Nucleus accumbens (tissue), 56 donors: ENCODE measurements at places on chromosomes 3 and 15.
A peak's percentile ranks its signal among the peaks of the same experiment; 100 is the strongest.

DNA sequence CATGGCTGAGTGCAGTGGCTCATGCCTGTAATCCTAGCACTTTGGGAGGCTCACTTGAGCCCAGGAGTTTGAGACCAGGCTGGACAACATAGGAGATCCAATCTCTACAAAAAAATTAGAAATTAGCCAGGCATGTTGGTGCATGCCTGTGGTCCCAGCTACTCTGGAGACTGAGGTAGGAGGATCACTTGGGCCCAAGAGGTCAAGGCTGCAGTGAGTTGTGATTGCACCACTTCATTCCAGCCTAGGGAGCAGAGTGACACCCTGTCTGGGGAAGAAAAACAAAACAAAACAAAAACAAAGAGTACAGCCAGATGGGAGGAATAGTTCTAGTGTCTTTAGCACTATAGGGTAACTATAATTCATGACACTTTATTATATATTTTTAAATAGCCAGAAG lies 26.2 kb upstream of the COMMD4 start:
- no peak for DNase-seq

DNA sequence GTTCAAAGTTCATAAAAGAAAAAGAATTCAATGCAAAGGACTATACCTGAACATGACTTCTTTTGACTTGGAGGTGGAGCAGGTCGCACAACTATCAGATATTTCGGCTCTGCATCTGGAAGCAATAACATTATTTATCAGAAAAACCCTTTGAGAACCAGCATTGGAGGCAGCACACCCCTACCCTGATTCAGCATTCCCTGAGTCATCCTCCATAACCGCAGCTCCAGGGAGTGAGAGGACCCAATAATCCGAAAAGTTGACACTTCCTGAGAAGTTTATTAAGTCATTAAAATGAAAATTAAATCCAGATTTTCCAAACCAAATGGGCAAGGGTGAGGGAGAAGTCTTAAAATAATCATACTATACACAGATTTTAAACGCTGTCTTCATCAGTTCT lies 90.6 kb downstream of the ABI3BP start:
- DNase-seq = no peak

GRCh38 chr15:55661428-55661827 lies 73.3 kb upstream of the PYGO1 start:
- no peak for DNase-seq

DNA sequence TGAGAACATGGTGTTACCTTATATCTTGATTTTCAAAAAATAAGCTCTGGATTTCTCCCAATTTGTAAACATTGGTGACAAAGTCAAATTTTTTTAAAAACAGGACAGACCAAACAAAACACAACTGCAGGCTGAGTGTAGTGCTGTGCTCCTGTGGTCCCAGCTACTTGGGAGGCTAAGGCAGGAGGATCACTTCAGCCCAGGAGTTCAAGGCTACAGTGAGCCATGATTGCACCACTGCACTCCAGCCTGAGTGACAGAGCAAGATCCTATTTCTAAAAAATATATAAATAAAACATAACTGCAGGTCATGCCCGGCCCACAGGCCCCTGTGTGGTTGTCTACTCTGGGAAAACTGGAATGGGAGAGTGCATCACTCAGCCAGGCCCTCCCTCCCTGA lies 4.0 kb upstream of the ZXDC start:
- no peak for DNase-seq

DNA sequence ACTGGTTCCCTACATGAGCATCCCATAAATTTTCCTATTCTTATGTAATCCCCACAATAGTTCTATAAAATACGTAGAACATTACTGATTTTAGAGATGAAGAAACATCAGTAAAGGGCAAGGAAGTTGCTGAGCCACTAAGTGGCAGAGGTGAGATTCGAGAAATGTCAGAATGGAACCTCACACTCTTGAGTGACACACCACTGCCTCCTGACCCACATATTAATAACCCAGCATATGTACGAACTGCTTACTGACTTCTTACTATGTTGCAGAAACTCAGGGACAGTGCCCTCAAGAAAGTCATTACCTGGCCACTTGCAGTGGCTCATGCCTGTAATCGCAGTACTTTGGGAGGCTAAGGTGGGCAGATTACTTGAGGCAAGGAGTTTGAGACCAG lies 1022.4 kb downstream of the FHIT start:
- no peak for DNase-seq

- DNase-seq = no peak
Observed at GRCh38 chr15:43329217-43329959, 985 bp downstream of the LCMT2 start.

DNA sequence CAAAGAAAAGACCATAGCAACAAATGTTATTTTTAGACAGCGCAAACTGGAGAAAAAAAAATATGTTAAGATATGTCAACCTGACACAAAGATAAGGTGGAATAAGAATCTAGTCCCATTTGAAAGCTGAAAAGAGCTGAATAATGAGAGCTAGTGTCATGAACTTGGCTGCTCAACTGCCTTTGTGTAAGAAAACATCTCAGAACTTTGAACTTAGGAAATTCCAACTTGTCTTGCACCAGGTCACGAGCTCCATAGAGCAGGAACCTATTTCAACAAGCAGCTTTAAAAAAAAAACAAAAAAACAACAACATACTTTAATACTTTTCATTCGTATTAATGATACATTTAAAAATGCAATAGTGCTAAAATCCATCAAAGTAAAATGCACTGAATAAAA lies 79.5 kb downstream of the ZNF280D start:
- no peak for DNase-seq

DNA sequence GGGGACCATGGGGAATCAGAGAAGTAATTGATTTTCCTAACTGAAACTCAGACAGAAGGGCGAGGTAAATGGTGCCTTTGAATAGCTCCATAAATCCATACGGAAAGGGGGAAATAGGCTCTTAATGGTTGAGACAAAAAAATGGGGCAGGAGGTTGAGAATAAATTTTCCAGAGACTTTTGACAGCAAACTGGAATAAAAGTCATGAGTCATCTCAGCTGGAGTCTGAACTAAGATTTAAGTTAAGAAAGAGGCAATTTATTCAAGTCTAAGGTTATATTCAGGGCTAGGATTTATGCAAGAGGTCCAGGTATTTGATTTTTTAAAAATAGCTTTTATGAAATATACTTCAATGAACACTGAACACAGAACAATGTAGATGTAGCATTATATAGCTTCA lies 238.7 kb upstream of the RORA start:
- DNase-seq = no peak

DNA sequence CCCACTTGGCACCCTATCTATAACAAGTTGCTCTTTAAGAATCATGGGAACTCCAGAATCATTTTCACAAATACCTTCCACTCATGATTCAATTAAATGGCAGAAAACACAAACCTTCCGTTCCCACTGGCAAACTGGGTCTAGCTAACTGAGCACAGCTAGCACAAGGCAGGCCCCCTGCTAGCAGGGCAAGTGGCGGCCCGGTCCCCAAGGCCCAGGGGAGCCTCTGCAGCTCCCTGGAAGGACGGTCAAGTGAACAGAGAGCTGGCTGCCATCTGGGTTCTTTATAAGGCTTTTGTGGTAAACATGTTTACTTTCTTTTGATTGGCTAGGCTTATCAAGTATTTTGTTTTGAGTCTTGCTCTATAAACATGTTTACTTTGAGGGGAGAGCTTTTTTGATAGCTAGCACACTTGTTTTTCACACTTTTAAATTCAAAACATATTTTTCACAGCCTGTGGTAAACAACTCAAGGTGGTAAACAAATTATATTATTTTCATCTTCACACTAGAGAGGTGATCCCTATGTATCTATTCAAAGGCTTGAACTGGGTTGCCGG lies 81.4 kb downstream of the FOXP1 start:
- no peak for DNase-seq

DNA sequence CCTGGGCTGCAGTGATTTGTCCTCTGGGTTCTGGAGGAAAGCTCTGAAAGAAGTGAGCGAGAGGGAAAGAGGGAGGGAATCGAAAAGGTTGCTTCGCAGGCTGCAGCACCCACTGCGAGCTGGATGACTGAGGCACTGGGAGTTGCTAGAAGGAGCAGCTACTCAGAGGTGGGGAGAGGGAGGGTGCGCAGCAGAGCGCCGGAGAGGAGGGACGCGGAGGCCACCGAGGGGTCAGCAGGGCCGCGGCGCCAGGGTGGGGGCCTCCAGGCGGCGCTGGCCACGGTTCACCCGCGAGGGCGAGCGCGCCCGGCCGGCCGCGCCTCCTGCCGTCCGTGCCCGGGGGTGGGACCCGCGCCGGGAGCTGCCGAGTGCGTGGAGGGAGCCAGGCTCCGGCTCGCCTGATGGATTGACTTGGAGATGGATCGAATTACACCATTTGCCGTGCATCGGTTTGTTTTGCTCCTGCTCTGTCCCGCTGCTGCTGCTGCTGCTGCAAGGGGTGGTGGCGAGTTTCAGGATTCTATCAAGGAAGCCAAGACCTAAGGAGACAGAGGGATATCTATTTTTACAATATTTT lies at the start of gene SEMA6D:
TSS of gene SEMA6D (plus strand) at position 470 of the 577 bp plus-strand sequence. CDS start 42,294 bp downstream, outside the sequence.
- DNase-seq = peak; percentile 76

DNA sequence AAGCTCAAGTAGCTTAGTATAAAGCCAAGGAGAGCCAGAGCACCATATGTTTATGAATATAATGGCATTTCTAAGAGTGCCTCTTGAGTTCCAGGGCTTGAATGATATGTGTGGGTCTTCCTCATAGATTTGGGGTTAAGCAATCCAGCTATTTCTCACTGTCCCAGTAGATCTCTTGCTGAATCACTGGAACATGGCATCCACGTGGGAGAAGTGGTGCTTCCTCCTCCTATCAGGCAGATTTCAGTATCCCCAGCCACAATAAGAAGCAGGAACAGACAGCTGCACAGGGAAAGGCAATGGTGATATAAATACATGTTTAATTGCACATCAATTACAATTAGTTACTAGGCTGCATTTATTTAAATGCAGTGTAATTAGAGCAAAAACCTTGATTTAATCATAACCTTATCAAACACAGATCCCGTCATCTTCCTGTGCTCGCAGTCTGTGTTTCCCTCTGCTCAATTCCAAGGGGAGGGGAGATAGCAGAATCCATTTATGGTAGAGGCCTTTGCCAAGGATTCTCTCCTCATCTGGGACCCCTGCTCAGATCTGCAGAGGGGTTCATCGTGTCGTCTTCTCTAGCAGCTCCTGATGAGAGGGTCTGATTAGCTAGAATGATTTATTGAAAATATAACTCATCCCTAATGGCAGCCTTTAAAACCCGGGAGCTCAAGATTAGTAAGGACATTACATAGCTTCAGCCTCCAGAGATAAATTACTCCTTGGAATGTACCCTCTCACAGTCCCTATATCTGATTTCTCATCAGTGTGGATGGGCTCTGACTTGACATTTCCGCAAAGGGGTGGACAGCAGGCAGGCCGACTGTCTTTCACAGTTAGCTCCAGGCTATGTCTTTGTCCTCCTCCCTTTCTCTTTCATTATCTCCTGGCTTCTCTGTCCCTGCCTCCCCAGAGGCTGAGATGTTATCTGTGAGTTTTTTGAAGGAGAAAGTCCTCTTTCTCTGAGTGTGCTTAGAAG lies 775.9 kb downstream of the AGBL1 start:
- no peak for DNase-seq

DNA sequence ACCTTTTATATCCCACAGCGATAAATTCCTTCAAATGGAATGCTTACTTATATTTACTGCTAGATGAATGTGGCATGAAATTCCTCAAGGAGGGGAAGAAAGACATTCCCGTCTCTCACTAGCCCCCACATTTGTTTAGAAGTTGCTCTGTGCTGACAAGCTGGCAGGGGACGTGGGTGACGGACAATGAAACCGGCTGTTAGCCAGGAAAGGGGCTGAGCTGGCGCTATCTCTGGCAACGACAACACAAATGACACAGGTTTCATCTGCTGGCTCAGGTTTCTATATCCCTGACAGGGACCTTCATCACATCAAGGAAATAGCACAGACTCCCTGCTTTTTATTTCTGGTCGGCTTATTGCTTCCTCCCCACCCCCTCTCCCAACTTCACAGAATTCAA lies 15.8 kb downstream of the RUVBL1 start:
- DNase-seq = no peak

DNA sequence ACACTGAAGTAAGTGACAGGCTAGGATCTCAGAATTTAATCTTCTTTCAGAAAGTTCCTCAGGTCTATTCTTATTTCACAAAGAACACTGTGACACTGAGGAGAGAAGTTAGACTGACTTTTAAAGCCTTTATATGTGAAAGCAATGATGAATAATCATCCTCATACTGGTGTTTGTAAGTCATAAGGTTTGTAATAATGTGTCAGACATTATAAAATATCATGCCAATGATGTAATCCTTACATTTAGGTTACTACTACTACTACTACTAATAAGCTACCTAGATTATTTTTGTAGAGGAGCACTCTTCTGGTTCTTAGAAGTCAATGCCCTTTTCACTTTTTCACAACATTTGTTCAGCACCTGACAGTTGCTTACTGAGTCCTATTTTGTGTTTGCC lies 33.4 kb downstream of the FANCD2OS start:
- DNase-seq = no peak

DNA sequence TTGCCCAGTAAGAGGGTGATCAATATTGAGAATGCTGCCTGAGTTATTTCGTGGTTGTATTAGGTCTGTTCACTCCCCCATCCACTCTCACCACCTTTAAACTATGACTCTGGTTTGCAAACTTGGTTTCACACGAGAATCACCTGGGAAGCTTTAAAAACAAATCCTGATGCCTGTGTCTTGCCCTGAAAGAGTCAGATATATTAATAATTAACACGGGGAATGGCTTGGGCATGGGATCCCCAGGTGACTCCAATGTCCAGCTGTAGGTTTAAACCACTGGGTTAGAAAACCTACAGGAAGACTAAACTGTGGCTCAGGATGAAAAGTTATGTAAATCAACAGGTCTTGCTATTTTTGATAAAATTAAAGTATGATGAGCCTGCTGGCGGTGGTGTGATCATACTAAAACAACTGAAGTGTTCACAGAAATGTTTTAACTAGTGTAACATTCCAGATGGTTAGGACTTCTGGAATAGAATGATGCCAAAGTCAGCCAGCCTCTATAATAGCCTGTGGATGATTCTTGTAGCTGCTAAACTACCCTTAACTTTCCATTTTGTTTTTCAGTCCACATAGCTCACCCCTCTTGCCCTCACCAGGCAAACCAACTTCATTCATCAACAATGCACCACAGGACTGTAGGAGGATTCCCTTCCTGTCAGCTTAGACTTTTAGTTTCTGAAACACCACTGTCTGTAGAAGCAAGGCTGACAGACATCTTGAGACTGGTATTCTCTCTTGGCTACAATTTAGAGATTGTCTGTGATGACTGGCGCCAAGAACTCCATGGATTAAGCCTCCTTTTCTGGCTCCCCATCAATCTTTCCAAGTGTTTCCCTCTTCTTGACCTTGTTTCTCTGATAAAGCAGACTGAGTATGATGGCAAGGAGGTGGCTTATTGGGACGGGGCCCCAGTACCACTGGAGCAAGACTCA lies 119.1 kb upstream of the ADAMTS9 start:
- DNase-seq = no peak
